Stimulated activated CD8-positive, alpha-beta memory T cell treated with anti-CD3 and anti-CD28 coated beads, Interleukin-4, amount 100 ng/mL, for 1 hour (primary cell): ENCODE measurements at places on chromosomes 2 and 18.

GRCh38 chr2:85920810-85921545, 32.2 kb upstream of the ST3GAL5 start:
- DNase-seq = no peak

GRCh38 chr2:17538844-17539554, 1.5 kb upstream of the VSNL1 start:
- no peak for DNase-seq

GRCh38 chr18:45724601-45725000, 620 bp downstream of the SLC14A1 start:
- no peak for DNase-seq

- DNase-seq = no peak
Observed at GRCh38 chr2:235663875-235664274, 170.0 kb downstream of the AGAP1 start.

DNA sequence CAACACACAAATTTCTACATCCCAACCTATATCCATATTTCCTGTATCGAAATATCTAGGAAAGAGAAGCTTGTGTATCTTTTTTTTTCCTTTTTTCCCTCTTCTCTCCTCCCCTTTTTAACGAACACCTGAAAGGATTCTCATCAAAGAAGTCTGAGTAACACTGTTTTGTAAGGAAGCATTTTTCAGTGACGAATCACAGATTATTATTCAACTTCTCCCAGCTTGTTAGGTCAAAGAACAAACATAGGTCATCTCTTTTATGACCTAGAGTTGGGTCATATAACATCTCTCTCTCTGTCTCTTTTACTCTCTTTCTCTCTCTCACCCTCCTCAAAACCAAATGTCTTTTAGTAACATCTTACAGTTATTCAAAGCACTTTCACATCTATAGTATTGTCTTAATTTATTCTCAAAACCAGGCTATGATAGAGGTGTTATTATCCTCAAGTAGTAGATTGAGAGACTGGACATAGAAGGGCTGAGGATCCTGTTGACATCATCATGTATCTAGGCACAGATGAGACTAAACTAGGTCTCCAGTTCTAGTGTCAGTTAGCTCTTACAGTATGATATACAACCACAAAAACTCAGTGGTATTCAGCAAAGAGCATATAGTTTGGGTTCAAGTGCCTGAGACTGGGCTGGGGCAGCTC, 80.1 kb upstream of the SPOPL start:
- DNase-seq = no peak

GRCh38 chr18:25544546-25545287, 192.8 kb upstream of the ZNF521 start:
- no peak for DNase-seq

DNA sequence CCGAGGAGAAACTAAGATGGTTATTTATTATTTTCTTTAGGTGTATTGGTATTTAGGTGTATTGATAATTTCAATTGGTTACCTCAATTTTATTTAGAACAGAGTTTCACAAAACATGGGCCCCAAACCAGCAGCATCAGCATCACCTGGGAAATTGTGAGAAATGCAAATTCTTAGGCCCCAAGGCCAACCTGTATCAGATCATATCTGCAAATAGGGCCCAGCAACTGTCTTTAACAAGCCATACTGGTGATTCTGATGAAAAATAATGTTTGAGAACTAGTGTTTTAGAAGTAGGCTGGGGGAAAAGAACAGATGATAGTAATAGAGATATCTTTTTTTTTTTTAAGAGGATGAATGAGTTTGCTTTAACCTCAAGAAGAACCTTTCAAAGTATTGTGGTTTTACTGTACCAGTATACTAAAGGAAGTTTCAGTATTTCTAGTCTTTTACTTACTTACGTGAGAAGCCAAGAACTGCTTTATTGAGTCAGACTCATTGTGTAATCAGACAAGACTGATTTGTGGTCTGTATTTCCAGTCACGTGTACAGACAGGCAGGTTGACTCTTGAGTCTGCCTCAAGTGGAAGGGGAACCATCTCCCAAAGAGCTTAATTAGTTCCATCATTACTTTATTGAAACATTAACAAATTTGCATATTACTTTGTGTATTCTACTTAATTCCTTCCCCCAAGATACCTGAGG, 60.4 kb upstream of the GAREM1 start:
- DNase-seq = no peak

DNA sequence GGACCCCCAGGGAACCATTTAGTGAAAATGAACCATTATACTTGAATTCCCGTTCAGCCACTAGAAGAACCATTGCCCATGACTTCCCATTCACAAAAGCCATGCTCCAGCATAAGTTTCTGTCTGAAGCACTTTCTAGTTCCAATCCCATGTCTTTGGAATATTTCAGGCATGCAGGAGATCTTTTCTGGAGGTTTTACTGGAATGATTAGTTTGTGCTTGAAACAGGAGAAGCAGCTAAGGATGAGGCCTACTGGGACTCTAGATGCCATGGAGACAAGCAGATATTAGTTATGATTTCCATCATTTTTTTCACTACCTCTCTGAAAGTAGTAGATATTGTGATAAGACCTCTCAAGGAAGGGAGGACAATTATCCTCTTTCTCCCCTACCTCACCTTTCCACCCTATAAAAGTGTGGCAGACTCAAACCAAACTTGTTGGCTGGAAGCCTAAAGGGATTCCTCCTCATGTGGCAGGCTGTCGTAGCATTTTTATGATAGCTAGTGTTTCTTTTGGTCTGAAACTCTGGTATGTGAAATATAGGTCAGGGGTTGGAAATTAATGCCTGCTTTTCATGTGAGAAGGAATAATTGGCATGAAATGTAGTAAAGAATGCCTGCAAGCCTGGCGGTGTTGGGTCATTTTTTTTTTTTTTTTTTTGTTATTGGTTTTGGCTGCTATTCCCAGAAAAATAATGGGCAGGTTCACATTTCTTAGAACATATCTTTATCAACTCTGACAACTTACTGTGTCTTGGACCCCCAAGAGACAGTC, 29.3 kb upstream of the MMADHC start:
- no peak for DNase-seq

GRCh38 chr2:215507836-215508235, 72.0 kb upstream of the FN1 start:
- no peak for DNase-seq

- no peak for DNase-seq
Observed at GRCh38 chr18:77262643-77263465, 13.2 kb downstream of the GALR1 start.

DNA sequence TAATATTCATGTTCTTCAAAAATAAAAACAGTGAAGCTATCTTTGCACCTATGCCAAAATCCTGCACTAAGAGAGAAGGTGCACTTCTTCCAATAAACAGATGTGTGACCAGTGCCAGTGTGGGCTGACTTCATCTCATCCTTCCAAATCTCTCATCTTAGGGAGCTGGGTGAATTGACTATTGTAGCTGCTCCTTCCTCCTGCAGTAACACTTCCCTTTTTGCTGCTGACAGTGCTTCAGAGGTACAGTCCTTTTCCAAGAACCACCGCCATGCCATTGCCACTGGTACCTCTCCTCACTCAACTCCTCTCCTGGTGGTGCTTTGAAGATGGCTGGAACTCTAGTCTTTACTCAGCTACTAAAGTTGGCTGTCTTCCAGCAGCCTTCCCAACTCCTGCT, 42.1 kb upstream of the ARHGAP25 start:
- no peak for DNase-seq

DNA sequence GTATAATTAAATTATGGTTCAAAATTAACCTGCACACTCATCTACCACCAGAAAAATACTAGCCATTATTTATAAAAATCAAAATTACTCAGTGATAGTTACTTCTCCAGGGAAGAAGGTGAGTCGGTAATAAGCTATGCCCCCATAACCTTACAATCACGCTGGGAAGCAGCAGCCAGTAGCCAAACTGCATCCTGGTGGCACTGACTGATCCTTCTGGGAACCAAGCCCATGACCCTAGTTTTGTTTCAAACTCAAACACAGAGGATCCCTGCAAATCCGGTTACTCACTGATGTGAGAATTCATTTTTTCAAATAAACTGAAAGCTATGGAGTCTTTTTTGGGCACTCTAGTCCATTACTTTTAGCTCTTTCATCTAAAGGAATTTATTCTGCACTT, 88.2 kb upstream of the VWC2L start:
- no peak for DNase-seq

DNA sequence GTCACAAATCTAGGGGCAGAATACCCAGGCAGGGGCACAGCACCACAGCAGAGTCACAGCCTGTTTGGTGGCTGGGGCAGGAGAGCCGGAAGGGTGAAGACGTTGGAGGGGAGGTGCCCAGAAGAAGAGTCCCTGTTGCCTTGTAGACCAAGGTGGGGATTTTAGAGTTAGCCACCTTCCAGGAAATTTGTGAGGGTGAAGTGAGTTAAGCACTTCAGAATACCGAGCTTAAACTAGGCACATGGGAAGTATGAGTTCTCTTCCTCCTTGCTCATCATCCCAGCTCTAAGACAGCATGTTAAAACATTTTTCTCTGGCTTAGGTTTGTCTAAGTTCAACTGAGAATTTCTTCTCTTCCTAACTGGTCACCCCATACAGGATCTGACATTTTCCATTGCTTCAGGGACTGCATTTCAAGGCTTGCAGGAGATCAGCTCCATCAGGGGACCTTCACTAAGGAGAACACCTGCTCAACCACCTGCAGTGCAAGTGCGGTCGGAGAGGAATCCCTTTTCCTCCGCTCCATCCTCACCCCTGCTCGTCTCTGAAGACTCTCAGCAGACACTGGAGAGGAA, 26.5 kb upstream of the PHLPP1 start:
- no peak for DNase-seq

DNA sequence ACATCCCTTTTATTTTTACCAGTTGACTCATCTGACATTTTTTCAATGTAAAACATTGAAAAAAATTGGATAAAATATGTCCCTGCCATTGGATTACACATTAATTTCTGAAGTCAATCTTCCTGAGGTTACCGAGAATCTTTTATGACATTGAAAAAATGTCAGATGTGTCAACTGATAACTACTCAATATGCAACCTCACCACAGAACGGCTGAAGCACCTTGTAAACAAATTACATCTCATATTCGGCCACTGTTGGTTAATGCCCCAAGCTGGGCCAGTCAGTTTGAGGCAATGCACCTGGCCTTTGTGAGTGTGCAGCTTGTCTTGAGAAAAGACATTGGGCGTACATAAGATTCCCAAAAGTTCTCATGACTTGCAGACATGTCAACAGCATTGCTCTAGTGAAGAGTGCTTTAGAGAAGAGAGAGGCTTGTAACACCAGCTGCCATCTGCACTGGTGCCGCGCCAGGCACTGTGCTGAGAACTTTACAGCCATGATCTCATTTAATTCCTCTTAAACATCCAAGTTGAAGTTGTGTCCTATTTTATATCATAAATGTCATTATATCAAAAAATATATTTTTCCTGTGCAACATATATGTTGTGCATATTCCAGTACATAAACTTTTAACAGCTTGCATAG, 112.7 kb upstream of the SLC35G4 start:
- no peak for DNase-seq

DNA sequence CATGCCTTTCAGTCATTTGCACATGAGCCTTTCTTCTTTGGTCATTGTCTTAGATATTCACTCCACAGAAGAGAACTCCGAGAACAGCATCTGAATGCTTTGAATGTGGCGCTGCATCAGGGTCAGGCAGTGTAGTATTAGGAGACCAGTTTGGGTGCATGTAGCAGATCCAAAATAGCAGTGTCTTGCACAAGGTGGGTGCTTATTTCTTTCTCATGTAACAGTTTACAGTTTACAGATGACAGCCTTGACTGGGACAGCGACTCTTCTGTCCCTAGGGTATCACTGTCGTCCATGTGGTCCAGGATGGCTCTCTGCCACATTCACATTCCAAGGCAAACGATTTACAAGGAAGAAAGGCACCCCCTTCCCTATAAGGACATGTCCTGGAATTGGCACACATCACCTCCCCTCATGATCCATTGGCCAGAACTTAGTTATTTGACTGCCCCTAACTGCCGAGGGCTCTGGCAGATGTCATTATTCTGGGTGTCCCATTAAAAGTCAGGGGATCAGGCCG, 101.0 kb downstream of the STPG4 start:
- no peak for DNase-seq

GRCh38 chr18:5747678-5748077, 147.6 kb downstream of the TMEM200C start:
- DNase-seq = no peak

GRCh38 chr2:68363721-68364120, 1.4 kb upstream of the PLEK start:
- no peak for DNase-seq

- DNase-seq = no peak
Observed at GRCh38 chr2:231622963-231623362, 30.3 kb downstream of the TEX44 start.

GRCh38 chr18:59263661-59264060, 9.6 kb downstream of the RAX start:
- DNase-seq = no peak

- no peak for DNase-seq
Observed at GRCh38 chr2:219918944-219919343, 291.5 kb downstream of the SLC4A3 start.

- no peak for DNase-seq
Observed at GRCh38 chr2:54955358-54956110, 94.7 kb downstream of the RTN4 start.

- no peak for DNase-seq
Observed at GRCh38 chr2:9952856-9953503, 1.5 kb downstream of the GRHL1 start.

DNA sequence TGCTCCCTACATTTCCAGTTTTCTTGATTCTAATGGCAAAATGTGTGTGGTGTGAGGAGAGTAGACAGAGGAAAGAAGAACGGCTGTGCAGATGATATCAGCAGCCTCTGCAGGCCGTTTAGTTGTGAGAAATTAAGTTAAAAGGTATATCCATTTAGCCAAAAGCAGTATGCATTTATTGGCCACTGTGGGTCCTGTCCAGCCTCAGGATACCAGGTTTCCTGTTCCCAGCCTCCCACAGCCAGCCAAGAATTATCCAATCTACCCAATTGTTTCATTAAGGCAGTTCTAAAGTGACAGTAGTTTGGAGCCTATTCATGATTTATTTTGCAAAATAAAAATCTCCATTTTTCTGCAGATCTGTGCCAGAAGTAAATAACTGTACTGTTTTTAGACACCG, 107.5 kb downstream of the TMEM18 start:
- no peak for DNase-seq
